GF-D8 (cell line): ENCODE measurements at places on chromosomes 3 and 15.

DNA sequence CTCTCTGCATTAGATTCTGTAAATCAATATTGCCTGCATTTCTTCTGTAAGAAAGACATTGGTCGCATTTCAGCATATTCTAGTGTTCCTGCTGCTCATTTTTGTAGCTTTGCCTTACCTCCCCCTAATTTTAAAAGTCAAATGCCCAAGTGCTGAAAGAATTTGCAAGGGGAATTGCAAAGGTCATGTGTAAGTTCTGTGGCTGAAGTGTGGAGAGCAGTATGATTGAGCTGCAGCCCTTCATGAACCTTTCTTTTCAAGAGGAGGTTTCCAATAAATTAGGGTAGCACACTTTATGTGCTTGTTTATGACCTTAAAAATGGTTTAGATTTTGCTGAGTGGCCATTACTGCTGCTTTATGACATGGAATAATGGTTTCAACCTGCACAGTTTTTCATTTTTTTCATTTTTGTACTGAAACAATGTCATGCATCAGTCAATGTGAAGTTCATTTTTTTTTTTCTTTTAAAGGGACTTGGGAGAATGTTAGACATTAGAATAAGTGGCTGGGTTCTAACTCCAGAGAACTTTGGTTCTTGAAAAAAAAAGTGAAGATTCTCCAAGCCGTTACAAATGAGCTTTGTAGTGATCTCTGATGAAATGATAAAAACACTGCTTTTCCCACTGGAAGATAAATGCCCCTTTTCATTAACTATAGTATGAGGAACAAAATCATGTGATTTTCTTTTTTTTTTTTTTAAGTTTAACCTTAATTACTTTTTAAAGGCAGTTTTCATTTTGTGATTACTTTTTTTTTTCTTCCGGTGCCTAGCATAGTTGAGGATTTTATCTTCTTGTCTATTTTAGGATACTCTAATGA lies 99.6 kb downstream of the MITF start:
- DNase-seq, result no peak

DNA sequence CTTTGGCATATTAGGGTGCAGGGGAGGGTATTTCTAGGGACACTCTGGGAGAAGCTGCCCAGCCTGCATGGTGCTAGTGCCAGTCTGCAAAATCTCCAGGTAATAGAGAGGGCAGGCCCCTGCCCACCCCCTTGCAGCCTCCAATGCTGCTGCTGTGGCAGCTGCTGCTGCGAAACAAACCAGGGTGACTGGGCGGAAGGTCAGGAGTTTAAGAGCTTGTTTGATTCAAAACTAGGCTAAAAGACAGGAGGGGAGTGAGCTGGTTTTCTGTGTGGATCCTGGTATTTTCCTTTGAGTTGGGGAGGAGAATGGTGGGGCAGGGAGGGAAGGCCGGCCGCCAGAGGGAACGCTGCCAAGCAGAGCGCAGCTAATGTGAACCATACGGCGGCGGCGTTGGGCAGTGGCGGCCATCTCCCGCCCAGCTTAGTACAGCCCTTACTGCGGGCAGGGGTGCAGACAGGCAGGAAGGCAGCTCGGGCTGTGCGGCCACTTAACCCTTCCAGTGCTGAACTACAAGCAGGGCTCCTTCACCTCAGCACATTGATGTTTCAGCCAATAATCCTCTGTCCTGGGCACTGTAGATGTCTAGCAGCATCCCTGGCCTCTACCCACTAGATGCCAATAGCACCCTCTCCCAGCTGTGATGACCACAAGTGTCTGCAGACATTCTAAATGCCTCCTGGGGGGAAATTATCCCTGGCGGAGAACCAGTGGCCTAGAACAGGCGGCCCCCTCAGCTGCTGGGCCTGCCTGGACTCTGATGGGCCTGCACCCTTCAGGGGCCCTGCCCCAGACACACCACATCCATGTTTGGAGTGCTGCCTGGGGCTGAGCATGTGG lies 125.7 kb downstream of the EEFSEC start:
- DNase-seq, result no peak

DNA sequence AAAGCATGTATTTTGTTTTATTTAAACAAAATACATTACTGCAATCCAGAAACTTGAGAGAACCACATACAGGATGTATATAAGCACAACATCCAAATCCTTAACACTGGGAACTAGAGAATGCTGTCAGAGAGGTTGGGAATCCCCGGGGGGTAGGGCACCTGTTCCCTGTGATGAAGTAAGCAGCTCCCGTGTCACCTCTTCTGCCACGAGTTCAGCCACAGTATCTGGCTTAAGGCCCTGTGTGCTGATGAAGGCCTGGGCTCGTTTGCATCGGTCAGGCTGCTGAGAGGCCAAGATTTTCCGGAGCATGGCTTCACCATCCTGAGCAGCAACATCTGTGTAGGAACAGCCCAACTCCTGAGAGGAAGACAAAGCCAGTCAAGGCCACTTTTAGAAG lies 36.4 kb downstream of the EIF3J start:
- no peak for DNase-seq

GRCh38 chr3:103006526-103007183 lies 571.8 kb downstream of the ZPLD1 start:
- no peak for DNase-seq

- DNase-seq, result no peak
Measured at GRCh38 chr15:75397494-75397893, 29.1 kb upstream of the MAN2C1 start.

DNA sequence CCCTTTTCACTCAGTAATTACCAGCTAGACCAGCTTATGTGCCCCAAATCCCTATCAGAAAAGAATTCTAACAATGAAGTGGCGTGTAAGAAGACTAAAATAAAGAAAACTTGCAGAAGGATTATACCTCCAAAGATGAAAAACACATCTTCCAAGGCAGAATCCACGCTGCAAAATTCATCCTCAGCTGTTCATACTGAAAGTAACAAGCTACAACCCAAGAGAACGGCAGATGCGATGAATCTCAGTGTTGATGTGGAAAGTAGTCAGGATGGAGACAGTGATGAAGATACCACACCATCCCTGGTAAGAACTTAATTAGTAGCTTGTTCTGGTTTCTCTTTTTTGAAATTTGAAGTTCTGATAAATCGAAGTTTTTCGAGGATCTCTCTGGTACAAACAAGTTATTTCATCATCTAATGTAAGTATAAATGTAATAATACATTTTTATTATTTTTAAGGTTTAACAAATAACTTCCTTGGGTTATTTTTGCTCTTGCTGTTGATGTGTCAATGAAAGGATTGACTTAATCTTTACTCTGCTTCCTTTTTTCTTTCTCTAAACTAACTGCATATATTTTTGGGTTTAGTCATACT lies 1.4 kb downstream of the WDR76 start:
- no peak for DNase-seq

DNA sequence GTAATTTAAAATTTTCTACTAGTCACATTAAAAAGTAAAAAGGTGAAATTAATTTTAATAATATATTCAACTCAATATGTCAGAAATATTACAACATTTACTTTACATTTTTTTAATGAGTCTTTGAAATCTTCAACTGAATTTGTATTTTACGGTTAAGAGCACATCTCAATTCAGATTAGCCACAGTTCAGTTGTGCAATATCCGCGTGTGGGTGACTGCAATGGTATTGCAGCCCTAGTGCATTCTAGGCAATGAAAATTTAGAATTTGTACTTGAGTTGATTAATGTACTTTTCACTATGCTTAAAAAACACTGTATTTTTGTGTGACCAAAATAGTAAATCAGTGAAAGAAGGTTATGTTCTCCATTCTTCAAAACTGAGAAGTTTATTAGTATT lies 57.3 kb downstream of the CEP63 start:
- peak; percentile 66 for DNase-seq

DNA sequence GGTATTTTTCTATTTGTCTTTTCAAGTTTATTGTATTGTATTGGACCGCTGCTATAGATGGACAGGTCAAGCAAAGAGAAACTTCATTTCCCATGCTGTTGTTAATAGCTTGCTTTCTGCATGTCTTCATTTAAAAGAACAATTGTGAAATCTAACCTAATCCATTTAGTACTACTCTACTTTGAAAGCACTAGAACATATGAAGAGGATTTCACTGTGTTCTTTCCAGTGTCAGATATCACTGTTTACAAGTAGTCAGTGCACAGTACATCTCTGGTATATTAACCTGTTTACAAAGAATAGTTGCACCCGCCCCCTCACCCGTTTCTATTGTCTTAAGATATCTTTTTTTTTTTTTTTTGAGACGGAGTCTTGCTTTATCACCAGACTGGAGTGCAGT lies 21.8 kb upstream of the EDEM1 start:
- no peak for DNase-seq

- DNase-seq, result no peak
Measured at GRCh38 chr3:65742914-65743313, 295.8 kb downstream of the MAGI1 start.

DNA sequence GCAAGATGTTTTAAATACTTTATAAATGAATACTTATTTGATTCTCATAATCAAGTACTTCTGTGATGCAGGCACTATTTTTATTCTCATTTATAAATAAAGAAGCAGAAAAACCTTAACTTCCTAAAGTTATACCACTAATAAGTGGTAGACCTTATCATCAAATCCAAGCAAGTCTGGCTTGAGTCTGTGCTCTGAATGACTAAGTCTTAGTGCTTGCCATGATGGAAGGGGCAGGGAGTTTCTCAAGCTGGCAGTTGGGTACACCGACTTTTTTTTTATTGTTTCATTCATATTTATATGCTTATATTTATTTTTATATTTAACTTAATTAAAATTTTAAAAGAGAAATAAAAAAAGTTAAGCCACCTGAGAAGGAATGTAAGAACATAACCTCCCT lies 23.6 kb downstream of the SLMAP start:
- no peak for DNase-seq

DNA sequence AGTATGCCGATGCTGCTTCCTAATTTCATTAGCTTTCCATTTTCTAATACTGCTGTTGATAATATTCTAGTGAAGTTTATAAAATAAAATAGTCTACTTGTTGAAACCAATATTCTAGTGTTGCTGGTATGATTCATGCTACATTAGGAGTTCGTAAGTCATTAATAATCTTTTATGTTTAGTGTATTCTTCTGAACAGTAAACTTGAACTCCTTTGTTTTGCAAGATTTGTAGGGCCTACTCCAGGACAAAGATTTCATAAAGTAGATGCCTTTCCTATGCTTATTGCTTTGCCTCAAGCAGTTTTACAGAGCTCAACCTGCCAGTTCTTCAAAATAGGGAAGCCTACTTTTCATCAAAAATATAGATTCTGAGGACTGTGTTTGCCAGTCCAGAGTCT lies 111.5 kb downstream of the RSRC1 start:
- DNase-seq, result no peak

DNA sequence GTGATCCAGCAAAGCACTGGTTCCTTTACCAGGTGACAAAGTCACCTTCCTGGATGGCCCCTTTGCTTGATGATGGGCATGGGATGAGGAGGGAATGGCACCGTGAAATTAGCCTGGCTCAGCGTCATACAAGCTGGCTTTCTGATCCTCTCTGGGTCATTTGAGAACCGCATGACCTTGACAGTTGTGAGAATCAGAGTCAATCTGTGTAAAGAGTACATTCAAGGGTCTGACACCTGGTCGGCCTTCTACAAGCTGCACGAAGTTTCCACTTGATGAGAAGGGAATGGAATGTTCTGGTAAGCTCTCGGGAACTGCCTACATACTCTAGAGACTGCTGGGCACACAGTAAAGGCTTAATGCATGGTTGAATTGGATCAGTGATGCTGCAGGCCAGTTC lies 319.8 kb upstream of the TLE3 start:
- no peak for DNase-seq

DNA sequence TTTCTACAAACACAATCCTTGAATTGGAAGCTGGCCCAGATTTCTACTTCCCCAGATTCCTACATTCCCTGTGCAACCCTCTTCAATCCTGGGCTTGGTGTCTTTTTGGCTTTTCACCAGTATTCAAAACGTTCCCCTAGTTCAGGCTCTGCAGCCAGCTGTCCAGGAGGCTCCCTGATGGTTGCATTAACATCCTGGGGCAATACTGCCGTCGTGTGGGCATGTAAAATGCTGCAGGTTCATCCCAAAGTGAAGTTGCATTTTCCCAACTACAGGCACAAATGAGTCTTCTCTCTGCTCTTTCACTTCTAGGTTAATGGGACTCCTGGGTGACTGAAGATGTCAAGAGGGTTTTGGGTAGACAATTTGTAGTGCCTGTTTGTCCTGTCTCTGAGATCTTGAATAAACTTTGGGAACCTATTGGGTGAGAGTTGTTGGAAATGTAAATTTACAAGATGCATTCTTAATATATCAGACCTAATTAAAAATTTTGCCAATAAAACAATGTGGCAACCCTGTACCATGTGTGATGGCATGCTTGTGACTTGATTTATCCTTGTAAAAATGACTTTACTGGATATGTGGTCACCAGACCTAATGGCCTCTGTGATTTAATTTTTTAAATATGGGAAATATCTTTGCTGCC lies 28.6 kb downstream of the SOX14 start:
- DNase-seq, result no peak

- DNase-seq, result no peak
Measured at GRCh38 chr3:140315955-140316354, 361.9 kb upstream of the TRIM42 start.

DNA sequence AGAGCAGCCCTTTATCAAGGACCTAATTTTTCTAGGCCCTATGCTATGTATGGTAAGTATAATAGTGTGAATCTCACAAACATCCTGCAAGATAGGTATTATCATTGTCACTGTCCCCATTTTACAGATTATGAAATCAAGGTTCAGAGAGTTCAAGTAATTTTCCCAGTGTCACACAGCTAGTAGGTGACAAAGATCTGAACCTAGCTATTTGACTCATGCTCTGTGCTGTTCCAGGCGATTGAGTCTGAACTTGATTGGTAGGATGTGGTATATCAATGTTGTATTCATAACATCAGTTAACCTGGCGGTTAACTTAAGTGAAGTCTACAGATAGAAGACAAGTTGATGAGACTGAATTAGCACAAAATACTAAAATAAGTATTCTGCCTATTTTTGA lies 229.9 kb downstream of the CHST2 start:
- no peak for DNase-seq

DNA sequence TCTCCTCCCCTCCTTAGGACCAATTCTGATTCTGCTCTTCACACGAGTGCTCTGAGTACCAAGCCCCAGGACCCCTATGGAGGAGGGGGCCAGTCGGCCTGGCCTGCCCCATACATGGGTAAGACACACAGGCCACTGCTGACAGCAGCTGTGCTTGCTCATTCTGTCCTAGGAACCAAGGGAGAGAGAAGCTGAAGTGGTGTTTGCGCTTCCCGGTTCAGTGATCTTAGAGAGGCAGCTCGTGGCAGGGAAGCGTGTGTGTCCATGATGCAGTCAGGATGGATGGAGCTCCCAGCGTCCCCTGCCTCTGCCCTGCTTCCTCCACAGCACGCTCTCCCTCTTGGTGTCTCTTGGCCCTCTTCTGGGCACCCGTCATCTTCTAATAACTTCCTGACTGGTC lies 77.6 kb downstream of the CRTC3 start:
- DNase-seq, result no peak

GRCh38 chr3:148756311-148756710 lies 58.6 kb downstream of the AGTR1 start:
- DNase-seq, result peak; percentile 30

- DNase-seq, result no peak
Measured at GRCh38 chr3:57753016-57753415, 3.1 kb upstream of the SLMAP start.
